ENCODE measurements at places on chromosomes 13 and 19.

DNA sequence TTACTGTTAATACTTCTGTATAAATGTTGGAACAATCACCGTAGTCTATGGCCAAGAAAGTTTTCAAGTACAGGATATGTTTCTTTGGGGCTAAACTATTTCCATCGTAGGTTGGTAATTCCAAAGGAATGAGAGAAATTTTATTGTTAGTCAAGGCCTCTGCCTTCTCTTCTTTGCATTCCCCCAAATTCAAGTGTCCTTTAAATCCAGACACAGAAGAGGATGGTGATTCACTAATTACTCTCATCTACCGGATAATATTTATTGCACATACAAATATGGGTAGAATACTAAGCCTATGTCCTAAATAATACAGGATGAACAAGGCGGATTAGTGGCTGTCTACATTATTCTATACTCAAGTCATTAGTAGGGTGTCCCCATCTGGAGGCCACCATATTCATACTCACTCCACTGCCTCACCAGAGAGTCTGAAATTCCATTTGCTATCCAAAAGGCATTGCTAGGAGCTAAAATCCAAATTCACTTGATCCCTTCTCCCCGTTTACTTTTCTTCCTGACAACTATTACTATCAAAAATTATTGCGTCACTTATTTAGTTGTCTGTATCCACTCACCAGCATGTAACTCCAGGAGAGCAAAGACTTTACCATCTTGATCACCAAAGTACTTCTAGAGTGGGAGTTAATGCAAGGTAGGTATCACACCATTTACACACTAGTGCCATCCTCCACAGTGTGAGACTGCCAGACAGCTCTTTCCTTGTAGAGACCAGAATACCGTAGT, 82.4 kb upstream of the SGCG start:
- no peak for DNase-seq

- DNase-seq, result no peak
Observed at GRCh38 chr13:32905063-32905863, 111.0 kb upstream of the KL start.

GRCh38 chr13:36543671-36544070, 111.4 kb downstream of the CCNA1 start:
- no peak for DNase-seq

GRCh38 chr13:100666124-100666523, 8.5 kb downstream of the TMTC4 start:
- DNase-seq, result peak; percentile 78

DNA sequence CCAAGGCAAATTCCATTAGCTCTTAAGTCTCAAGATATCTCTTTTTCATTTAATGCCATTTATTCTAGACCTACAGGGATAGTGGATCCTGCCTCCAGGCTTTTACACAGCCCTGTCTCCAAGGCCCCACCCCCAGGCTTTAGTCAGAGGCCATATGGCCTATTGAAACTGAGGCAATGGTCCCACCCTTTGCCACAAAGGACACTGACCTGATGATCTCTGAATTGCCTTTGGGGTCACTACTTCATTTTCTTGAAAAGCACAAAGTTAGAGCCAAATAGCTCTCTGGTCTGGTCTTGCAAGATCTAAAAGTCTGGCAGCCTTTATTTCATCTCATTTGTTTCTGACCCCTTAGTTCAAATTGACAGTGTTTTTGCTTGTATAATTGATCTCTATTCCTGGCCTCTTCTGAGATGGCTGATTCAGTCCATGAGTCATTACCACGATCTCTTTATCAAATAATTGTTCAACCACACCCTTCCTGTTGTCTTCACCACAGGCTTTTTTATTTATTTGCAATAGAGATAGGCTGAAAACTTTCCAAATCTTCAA, 209.8 kb downstream of the FGF14 start:
- DNase-seq, result no peak

- no peak for DNase-seq
Observed at GRCh38 chr13:44573071-44573470, 3.1 kb downstream of the TSC22D1 start.

- DNase-seq, result no peak
Observed at GRCh38 chr13:62418872-62419271, 1003.2 kb upstream of the PCDH20 start.
